ENCODE measurements at places on chromosomes 3 and 15.

GRCh38 chr15:72155003-72155621 lies 36.9 kb downstream of the SENP8 start:
- DNase-seq = peak; percentile 26

- no peak for DNase-seq
Measured at GRCh38 chr3:185830018-185830797, 5.4 kb upstream of the IGF2BP2 start.

GRCh38 chr15:27017168-27017809 lies 46.3 kb downstream of the GABRG3 start:
- DNase-seq = peak; percentile 21

DNA sequence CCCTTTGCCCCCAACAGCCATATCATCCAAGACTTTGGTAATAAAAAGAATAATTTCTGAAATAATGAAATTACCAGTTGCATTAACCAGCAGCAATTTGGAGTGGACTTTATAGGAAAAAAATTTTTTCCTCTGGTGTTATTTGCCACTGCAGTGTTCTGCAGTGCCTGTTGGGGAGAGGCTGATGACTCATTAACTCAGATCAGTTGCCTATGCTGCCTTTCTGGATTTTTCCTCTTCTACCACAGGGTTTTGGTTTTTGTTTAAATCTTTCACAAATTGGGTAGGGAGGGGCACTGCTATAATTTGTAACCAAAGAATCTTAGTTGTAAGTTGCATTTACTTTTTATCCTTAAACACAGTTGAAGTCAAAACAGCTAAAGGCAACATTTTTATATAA lies 22.7 kb downstream of the ATP6V1A start:
- peak; percentile 49 for DNase-seq

- DNase-seq = no peak
Measured at GRCh38 chr3:52439426-52440248, 5.3 kb downstream of the SEMA3G start.

GRCh38 chr15:49832511-49832910 lies 211.7 kb downstream of the DTWD1 start:
- peak; percentile 31 for DNase-seq

DNA sequence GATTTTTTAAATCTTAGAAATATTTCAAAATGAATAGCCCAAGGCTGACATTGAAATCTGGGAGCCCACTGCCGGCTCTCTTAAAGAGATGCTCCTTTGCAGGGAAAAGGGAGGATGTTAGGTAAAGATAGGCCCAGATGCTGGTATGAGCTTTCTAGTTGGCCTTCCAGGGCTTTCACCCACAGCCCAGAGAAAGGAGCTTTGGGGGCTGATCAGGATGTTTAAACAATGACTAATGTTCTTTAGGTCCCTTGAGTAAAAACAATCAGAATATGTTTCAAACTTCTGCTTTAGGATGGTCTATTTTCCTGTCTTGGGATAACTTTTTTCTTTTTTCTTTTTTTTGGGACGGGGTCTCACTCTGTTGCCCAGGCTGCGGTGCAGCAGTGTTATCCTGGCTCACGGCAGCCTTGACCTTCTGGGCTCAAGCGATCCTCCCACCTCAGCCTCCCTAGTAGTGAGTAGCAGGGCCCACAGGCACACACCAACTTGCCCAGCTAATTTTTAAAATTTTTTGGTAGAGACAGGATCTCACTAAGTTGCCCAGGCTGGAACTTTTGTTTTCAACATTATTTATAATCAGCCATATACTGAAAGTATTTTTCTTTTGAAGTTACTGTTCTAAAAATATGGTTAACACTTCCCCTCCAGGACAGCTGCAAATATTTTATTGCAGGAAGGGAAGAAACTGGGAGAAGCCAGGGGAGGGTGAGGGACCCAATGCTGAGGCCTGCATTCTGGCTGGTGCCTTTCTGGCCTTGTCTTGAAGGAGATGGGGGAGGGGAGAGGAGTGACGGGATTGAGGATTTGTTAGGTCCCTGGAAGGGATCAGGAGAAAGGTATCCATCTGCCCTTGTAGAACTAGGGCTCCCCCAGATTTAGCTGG lies 70.1 kb downstream of the TRAK1 start:
- DNase-seq = no peak

GRCh38 chr3:172464306-172464705 lies 16.1 kb upstream of the GHSR start:
- DNase-seq = no peak

GRCh38 chr3:38472342-38472741 lies 18.7 kb downstream of the ACVR2B start:
- DNase-seq = no peak

DNA sequence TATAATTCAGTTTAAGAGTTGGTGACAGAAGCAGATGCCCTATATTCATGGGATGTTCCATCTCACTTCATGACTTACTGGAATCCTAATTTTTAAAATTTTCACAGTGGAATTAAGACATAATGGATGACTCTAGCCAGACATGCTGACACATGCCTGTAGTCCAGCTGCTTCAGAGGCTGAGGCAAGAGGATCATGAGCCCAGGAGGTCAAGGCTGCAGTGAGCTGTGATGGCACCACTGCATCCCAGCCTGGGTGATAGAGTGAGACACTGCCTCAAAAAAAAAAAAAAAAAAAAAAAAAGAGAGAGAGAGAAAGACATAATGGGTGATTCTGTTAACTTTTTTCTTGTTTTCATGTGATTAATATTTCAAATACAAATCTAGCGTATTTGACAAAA lies 123.6 kb downstream of the KLHL25 start:
- DNase-seq = peak; percentile 39

GRCh38 chr3:129245141-129245540 lies 4.3 kb upstream of the COPG1 start:
- no peak for DNase-seq

- DNase-seq = no peak
Measured at GRCh38 chr3:56787258-56787775, 14.4 kb downstream of the ARHGEF3 start.

GRCh38 chr15:38054488-38054887 lies 120.0 kb downstream of the TMCO5A start:
- DNase-seq = peak; percentile 51

GRCh38 chr15:53274630-53275029 lies 484.5 kb upstream of the ONECUT1 start:
- DNase-seq = no peak

- no peak for DNase-seq
Measured at GRCh38 chr3:49901366-49902339, 2.0 kb downstream of the MST1R start.

GRCh38 chr3:8734908-8735307 lies 1.3 kb downstream of the CAV3 start:
- no peak for DNase-seq

DNA sequence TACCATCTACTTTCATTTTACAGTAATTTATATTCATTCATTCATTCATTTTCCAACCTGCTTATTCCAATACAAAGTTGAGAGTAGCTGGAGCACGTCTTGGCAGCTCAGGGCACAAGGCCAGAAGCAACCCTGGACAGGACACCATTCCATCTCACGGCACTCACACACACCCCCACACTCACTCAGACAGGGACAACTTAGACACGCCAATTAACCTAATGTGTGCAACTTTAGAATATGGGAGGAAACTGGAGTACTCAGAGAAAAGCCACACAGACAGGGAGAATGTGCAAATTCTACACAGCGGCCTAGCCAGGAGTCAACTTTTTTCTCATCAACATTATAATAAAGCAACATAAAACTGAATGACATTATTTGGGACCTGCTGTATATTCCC lies 46.7 kb downstream of the IGF2BP2 start:
- DNase-seq = no peak

DNA sequence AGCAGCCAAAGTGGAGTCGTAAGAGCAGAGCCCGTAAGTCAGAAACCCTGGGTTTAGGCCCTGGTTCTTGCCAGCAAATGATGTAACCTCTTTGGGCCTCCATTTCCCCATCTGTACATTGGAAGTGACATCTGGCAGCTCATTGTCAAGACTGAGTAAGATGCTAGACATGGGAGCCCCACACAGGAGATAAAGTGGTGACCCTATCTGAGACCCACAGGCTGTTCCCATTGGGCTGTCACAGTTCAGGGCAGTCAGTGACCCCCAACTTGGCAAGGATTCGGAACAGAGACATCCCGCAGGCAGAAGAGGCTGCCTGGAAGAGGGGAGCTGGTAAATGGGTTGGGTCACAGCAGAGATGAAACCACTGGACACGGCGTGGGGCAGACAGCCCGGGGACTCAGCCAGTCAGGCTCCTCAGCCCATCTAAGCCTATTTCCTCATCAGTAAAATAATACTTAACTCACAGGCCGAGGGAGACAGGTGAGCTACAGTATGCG lies 1.8 kb downstream of the CLN6 start:
- no peak for DNase-seq

DNA sequence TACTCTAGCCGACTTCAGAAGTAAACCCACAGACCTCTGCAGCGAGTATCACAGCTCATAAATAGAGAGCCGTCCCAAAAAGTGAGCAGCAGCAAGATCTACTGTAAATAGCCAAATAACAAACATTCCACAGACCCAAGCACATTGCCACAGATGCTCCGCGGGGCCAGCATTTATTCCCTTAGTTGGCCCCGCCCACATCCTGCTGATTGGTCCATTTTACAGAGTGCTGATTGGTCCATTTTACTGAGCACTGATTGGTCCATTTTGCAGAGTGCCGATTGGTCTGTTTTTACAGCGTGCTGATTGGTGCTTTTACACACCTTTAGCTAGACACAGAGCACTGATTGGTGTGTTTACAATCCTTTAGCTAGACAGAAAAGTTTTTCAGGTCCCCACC lies 17.3 kb upstream of the GABRB3 start:
- DNase-seq = no peak

GRCh38 chr15:89551550-89551949 lies 23.7 kb upstream of the TICRR start:
- no peak for DNase-seq

DNA sequence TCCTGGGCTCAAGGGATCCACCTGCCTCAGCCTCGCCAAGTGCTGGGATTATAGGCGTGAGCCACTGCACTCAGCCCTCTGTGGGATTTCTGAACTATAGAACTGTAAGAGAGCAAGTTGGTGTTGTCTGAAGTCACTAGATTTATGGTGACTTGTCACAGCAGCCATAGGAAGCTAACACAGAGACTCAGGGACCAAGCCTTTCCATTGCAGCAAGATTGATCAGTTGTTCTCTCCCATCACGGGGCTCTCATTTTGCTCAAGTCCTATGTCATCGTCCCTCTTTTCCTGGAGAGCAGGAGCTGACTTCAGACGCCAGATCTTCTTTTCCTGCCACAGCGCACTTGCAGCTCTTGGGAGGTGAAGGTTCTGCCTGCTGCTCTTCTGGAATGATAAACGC lies 61.0 kb downstream of the APBA2 start:
- DNase-seq = no peak

GRCh38 chr15:37142371-37142770 lies 42.0 kb upstream of the MEIS2 start:
- peak; percentile 13 for DNase-seq

GRCh38 chr15:84819291-84819768 lies 2.2 kb downstream of the ALPK3 start:
- DNase-seq = no peak

GRCh38 chr3:150998996-150999395 lies 26.5 kb upstream of the CLRN1 start:
- DNase-seq = no peak

GRCh38 chr3:72776-73175 lies 123.8 kb upstream of the CHL1 start:
- no peak for DNase-seq

Data from amniotic epithelial cell (primary cell).